G401 (cell line): ENCODE measurements at places on chromosomes 4 and X. TPM values are rescaled to one million over a fixed set of nuclear protein-coding genes. Genes with fewer than 3 reads are reported as not detected.

Gene ZCCHC12
- not detected in 2 replicates for total RNA-seq

GRCh38 chr4:150008546-150008945 is 69.7 kb upstream of the DCLK2 start:
- no peak for DNase-seq

- no peak for DNase-seq
These were observed 17.3 kb upstream of the SEL1L3 start for GRCh38 chr4:25879991-25880651.

DNA sequence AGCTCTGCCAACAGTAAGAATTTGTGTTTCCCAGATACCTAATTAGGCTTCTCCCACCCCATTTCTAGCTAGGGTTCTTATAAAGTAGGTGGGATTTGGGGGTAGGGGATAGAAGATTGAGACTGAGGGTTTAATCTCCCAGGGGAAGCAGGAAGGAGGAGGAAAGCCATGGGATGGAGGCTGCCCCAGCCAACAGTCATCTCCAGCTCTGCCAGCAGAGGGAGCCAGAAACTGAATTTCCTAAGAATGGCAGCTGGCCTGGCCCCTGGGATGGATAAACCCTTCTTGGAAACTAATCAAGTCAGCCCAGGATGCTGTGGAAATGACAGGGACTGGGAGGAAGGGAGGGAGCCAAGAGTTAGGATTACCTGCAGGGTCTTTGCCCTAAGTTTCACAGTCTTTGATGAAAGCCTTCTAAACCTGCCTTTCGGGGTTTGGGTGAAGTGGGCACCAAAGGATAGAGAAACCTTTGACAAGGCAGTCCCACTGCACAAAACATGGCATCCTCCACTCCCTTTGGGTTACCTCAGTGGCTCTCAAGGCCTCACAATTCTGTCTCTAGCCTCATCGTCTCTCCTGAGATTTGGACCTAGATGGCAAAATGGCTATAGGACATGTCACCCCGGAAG is 6.7 kb upstream of the ERCC6L start:
- DNase-seq, result peak; percentile 37

DNA sequence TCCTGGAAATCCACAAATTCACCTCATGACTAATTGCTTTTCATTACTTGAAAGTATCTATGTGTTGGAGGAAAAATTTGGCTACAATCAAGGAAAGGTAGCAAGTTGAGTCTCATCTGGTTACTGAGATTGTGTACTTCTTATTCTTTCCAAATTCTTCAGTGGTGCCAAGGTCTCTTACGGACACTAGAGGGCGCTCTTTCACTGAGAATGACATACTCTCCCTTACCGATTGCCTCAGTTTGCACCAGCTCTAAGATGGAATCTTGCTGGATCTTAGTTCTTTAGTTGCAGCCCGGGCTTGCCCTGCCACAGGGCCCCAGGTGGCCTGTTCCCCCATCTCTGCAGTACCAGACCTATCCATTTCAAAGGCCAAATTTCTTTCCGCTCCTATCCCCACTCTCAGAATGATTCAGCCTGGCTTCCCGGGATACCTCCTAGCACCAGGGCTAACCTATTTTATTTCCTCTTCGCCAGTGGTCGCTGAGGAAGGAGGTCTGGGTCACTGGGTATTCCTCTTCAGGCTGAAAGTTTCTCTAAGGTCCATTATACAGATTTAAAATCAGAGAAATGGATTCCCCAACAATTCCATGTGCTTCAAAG is 24.6 kb upstream of the GPR50 start:
- peak; percentile 46 for DNase-seq

- no peak for DNase-seq
These were observed 444.6 kb downstream of the IL15 start for GRCh38 chr4:142081025-142081424.

DNA sequence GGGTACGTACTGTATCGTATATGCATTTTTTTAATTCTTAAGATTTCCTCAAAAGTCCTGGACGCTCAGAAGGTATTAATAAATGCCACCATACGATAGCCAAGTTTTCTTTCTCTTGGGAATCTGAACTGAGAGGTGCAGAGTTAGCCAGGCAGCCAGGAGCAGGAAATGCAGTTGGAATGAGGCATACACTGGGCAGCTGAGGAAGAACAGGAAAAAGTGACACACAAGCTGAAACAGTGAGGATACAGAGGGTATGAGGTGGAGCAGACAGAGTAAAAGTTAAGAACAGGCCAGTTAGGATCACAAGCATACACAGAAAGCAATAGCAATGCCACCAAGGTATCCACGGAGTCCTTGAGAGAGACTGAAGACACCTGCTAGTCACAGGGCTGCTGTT is 13.4 kb downstream of the UFSP2 start:
- DNase-seq, result no peak

Gene DUSP9
- 0.20 and 2.5 TPM in 2 replicates for total RNA-seq

Gene TENM3
- 0.03 TPM in 1 of 2 replicates, not detected in the other for total RNA-seq

Gene CRMP1
- total RNA-seq, result 1.4 TPM in 1 of 2 replicates, not detected in the other

Gene CLTRN
- 0.06 TPM in 1 of 2 replicates, not detected in the other for total RNA-seq

Gene C4orf51
- not detected in 2 replicates for total RNA-seq

GRCh38 chr4:52265781-52266525 is 214.8 kb downstream of the SPATA18 start:
- DNase-seq, result peak; percentile 70
